Right atrium auricular region (tissue), 2 donors: ENCODE measurements at places on chromosomes 4 and X. TPM values are rescaled to one million over a fixed set of nuclear protein-coding genes. Genes with fewer than 3 reads are reported as not detected.

TACR3 gene
- not detected for total RNA-seq

QDPR gene
- total RNA-seq = 5.8 TPM

CDS1 gene
- total RNA-seq = 0.98 TPM

PPEF1 gene
- total RNA-seq = 1.1 TPM

GRCh38 chr4:109803924-109804571, 2.2 kb upstream of the CFI start:
- no peak for DNase-seq

DNA sequence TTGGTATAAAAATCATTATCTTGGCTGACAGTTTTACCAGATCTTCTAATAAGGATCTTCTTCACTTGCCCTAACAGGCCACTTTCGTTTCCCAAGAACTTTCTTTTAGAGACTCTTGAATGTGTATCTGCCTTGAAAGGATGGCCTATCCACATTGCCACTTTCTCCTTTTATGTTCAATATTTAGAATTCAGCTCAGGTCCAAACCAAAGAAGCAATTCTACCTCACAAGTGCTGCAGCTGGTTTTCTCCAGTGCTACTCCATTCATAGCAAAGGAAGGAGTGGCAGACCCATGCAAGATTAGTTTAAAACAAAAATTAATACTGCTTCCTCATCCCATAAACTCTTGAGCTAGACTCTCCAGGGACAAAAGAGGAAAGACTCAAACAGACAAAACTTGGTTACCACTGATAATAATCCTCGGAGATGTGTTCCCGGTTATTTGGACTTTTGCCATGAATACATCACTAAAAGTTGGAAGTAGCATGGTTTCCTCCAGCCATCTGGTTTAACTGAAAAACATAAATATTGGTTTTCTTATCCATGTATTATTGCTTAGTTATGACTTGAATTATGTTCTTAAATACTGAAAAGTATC, 401.8 kb downstream of the PABPC4L start:
- DNase-seq = no peak

- no peak for DNase-seq
Observed at GRCh38 chr4:150253965-150254630, 175.9 kb downstream of the DCLK2 start.

- DNase-seq = no peak
Observed at GRCh38 chr4:169335331-169335730, 64.6 kb upstream of the SH3RF1 start.

GRCh38 chrX:69539437-69539836, 35.3 kb downstream of the NALF2 start:
- DNase-seq = no peak

- DNase-seq = no peak
Observed at GRCh38 chrX:1151378-1152077, 60.9 kb downstream of the CRLF2 start.

DNA sequence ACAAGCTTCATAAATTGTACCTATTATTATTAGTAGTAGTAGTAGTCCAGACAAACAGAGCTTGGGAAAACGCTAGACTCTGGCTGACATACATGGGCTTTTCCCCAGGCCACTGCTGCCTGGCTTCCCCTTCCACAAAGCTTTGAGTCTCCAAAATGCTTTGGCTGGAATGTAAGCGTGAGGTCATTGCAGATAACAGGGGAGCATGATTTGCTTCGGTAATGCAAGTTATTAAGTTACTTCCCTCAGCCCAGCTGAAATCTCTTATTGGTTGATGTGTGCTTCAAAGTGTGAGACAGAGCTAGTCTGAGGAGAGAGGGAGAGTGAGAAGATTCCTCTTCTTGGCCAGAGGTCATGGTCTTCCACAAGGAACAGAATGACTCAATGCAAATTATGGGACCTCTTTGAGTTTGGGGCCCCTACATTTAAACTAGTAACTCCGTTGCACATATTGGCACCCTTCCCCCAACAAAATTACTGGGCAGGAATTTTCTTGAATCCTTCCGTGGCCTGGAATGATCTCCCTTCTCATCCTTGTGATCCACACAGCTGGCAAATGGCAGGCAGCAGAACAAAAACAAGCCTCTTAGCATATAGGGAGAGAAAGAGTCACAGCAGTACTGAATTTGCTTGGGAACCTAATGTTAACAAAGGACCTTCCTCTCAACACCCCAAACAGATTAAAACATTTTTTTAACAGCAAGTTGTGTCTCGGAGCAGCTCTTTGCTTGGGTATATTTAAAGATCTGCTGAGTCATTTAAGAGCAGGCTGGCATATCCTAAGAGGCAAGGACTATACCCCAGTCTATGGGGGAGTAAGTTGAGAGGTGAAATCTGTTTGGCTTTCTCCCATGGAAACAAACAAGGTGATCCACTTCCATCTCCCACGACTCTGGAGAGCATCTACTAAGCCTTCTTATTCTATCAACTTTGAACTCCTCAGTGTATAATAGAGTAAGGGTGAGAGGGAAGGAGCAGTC, 19.9 kb downstream of the AR start:
- no peak for DNase-seq

- DNase-seq = no peak
Observed at GRCh38 chr4:101019941-101020401, 327.4 kb downstream of the PPP3CA start.

DNA sequence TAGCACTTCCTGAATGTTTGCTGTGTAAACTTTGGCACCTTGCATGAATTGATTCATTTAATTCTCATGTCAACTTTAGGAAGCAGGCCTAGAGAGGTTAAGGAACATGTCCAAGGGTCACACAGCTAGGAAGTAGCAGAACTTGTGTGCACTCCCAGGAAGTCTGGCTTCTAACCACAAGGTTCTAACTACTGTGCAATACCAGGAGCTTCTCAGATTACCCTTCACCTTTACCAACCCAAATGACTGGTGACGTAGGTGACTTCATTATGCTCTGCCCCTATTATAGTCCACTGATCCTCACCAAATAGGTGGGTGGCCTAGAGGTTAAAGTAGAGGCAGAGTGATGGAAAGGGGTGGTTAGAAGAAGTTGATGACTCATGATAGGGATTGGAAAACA, 14.4 kb downstream of the AR start:
- no peak for DNase-seq

DNA sequence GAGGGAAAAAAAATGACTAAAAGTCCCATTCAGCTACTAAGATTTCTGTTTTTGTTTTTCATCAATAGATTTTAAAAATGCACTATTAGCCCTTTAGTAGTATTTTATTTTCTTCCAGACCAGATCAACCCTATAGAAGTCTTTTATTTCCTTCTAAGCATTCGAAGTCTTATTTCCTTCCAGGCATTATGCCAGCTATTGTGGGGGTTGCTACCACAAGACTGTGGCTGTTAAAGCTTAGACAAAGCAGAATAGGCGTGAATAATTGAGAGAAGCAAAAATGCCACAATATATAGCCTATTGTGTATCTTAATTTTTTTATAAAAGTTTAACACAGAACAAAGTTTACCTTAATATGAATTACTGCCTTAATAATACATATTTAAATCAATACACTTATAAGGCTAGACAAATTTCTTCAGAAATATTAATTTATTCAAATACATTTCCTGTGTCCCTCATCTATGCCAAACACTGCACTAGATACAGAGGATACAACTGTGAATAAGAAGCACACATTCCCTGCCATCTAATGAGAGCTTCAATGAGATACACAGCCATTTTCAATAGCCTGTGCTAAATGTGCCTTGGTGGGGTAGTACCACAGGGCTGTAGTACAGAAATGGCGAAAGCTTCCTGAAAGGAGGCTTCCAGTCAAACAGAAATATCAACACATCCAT, 33.1 kb downstream of the SLC10A7 start:
- no peak for DNase-seq

GRCh38 chrX:120568609-120569008, 7.8 kb upstream of the CUL4B start:
- no peak for DNase-seq
